Endodermal cell (in vitro differentiated cells): ENCODE measurements at places on chromosomes 7 and 10. TPM values are rescaled to one million over a fixed set of nuclear protein-coding genes. Genes with fewer than 3 reads are reported as not detected.

- H3K27ac ChIP-seq: no peak overlapping the region
- no peaks in the 10 kb centered on the region for H3K27me3 ChIP-seq
- DNase-seq: no peak
- H3K4me1 ChIP-seq: peaks cover 10% of the 10 kb centered on the region
These were observed 115.5 kb upstream of the STK17A start for GRCh38 chr7:43467406-43467805.

DNA sequence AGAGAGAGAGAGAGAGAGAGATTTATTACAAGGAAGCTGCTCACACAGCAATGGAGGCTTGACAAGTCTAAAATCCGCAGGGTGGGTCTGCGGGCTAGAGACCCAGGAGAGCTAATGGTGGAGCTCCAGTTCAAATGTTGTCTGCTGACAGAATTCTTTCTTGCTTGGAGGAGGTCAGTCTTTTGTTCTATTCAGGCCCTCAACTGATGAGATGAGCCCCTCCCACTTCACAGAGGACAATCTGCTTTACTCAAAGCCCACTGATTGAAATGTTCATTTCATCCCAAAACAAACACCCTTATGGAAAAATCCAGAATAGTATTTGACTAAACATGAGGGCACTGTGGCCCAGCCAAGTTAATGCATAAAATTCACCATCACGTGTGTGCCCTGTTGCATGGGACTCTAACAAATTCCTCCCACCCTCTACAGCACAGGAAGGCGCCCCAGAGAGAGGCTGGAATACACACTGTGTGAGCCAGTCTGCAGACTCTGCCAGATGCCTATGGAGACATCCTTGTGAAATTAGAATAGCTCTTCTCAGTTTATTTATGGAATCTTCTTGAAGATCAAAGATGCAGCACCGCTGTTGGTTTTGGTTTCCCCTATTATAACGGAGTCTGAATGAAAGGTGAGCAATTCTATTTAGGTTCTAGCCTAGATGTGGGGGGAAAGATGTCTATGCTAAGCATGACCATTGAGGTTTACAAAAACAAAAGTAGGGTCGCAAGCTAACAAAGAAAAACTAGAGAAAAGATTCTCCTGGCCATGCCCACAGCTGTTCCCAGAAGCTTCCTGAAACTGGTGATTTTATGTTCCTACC lies 123.0 kb upstream of the SFMBT2 start:
- H3K4me3 ChIP-seq: no peak overlapping the region
- H3K36me3 ChIP-seq: no peaks in the 10 kb centered on the region
- peaks cover 5% of the 10 kb centered on the region for H3K4me1 ChIP-seq
- H3K27me3 ChIP-seq: no peaks in the 10 kb centered on the region
- peak; percentile 75 for DNase-seq

GRCh38 chr7:149310990-149311573 lies 49.1 kb downstream of the ZNF783 start:
- no peak for DNase-seq
- H3K36me3 ChIP-seq: no peaks in the 10 kb centered on the region
- H3K4me3 ChIP-seq: no peak overlapping the region
- no peaks in the 10 kb centered on the region for H3K27me3 ChIP-seq
- no peak overlapping the region for H3K27ac ChIP-seq

DNA sequence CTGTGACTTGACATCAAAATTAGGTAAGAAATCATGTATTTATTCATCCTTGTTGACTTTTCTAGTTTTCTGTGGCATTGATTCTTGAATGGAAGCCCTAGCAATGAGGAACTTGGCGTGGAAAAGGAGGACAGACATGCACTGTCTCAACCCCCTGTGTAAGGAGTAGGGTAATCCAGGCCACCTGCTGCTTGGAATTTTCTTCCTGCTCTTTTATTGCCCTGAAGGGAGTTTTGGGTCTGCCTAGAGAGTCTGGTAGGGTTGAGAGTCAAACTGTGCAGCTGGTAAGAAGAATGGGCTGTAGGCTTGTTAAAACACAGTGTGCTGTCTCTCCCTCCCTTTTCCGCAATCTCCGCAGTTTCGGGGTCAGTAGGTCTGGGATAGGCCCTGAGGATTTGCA lies 19.7 kb downstream of the ZNF32 start:
- DNase-seq: no peak
- no peak overlapping the region for H3K4me3 ChIP-seq
- H3K36me3 ChIP-seq: no peaks in the 10 kb centered on the region
- H3K4me1 ChIP-seq: no peaks in the 10 kb centered on the region
- H3K27me3 ChIP-seq: no peaks in the 10 kb centered on the region

DNA sequence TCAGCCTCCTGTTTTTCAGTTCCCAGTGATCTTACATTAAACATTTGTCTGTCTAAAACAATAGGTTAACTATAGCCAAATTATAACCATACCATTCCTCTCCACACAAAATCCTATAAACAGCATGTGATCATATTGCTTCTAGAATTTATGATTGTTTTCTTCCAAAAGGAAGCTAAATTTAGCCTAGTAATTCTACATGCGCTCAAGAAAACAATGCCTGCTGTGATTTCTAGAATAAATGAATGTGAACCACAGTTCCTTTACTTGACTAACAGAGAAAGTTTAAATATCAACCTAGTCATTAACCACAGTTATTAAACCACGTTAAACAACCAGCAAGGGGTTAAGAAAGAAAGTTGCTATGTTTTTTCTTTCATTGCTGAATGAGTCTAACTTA lies 26.4 kb downstream of the MET start:
- H3K36me3 ChIP-seq: no peaks in the 10 kb centered on the region
- DNase-seq: no peak
- no peaks in the 10 kb centered on the region for H3K27me3 ChIP-seq
- no peak overlapping the region for H3K27ac ChIP-seq

GRCh38 chr7:22723181-22723601 lies 3.8 kb upstream of the IL6 start:
- H3K36me3 ChIP-seq: no peaks in the 10 kb centered on the region
- H3K4me3 ChIP-seq: no peak overlapping the region
- H3K27ac ChIP-seq: no peak overlapping the region
- no peak for DNase-seq
- H3K27me3 ChIP-seq: no peaks in the 10 kb centered on the region
- H3K4me1 ChIP-seq: peaks cover 13% of the 10 kb centered on the region

DNA sequence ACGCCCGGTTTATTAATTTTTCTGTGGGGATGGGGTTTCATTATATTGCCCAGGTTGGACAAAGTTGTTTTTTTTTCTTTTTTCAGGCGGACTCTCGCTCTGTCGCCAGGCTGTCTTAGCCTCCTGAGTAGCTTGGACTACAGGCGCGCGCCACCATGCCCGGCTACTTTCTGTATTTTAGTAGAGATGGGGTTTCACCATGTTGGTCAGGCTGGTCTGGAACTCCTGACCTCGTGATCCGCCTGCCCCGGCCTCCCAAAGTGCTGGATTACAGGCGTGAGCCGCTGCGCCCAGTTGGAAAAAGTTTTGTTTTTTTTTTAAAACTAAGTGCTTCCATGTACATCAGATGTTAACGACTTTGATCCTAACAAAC lies 542 bp upstream of the ZNF394 start:
- H3K36me3 ChIP-seq: peaks cover 10% of the 10 kb centered on the region
- DNase-seq: no peak
- H3K27me3 ChIP-seq: no peaks in the 10 kb centered on the region
- H3K4me3 ChIP-seq: peak overlapping the region; percentile 98

DNA sequence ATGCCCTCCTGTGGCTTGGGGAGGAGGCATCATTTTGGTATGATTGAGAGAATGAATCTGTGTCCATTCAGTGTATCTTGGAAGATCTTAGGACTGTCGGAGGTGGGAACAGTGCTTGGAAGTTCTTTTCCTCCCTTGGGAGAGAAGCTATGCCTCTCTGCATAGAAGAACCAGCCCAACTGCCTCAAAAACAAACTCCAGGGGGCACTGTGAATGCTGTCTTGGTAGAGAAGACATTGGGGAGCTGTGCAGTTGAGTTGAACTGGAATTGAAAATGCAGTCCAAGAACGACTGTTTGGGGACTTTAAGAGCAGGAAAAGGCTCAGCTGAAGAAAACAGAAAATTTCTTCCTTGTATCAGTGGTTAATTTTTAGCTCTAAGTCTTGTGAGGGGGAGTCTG lies 4.9 kb upstream of the GJD4 start:
- no peaks in the 10 kb centered on the region for H3K36me3 ChIP-seq
- peak; percentile 59 for DNase-seq
- peaks cover 5% of the 10 kb centered on the region for H3K4me1 ChIP-seq
- no peaks in the 10 kb centered on the region for H3K27me3 ChIP-seq

GRCh38 chr10:115948465-115948864 lies 324.5 kb downstream of the GFRA1 start:
- H3K27me3 ChIP-seq: no peaks in the 10 kb centered on the region
- H3K27ac ChIP-seq: no peak overlapping the region
- no peak overlapping the region for H3K4me3 ChIP-seq
- no peaks in the 10 kb centered on the region for H3K4me1 ChIP-seq
- no peak for DNase-seq

GRCh38 chr10:3054183-3054850 lies 13.0 kb upstream of the PFKP start:
- DNase-seq: no peak
- H3K4me1 ChIP-seq: no peaks in the 10 kb centered on the region
- no peak overlapping the region for H3K27ac ChIP-seq
- H3K27me3 ChIP-seq: no peaks in the 10 kb centered on the region

DNA sequence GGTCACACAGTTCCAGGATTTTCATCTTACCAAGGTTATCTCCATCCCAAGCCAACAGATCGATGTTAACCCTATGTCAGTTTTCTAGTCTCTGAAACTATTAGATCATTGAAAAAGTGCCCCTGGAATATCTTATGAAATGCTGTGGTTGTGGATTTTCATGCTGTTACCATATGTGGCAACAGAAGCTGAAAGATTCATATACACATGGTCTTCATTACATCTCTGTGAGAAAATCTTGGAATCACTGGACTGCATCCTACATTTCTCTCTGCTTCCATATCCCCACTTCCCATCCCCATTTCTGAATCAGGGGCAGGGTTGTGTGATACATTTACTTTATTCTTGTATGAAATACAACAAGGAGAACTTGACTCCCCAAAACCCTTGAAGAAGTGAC lies 146.1 kb downstream of the SLC16A9 start:
- no peak overlapping the region for H3K27ac ChIP-seq
- H3K27me3 ChIP-seq: no peaks in the 10 kb centered on the region
- DNase-seq: no peak

Gene ANKRD61
- total RNA-seq: not detected in 2 replicates

Gene GIMAP5
- total RNA-seq: not detected in 3 replicates

Gene ANKRD1
- total RNA-seq: 17.1 and 19.6 TPM in 2 replicates

Gene CYP3A7
- not detected in 2 replicates for total RNA-seq

Gene SLC13A4
- total RNA-seq: 1.7 to 3.2 TPM (median 2.3 TPM) in 3 replicates

Gene SLC29A4
- total RNA-seq: 19.5 to 25.0 TPM (median 23.8 TPM) in 3 replicates
